ENCODE measurements at places on chromosomes 3 and 15.

- DNase-seq = no peak
Observed at GRCh38 chr3:136142592-136142991, 53.5 kb downstream of the MSL2 start.

DNA sequence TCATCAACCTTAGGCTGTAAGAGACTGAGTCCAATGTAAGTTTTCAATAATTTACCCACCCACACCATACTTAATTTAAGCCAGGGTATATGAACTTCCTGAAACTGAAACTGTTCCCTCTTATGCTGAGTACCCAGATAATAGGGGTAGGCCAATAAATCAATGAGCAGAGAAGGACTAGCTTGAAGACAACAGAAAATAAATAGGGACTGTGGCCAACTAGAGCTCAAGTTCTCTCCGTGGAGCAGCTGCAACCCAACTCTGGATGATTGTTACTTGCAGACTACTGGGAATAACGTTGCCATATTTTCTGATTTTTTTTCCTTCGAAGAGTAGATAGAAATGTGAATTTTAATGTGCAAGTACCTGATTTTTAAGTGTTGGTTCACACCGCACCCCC lies 128.0 kb downstream of the ATG7 start:
- DNase-seq = no peak

GRCh38 chr3:42019953-42020260 lies 58.0 kb upstream of the ULK4 start:
- DNase-seq = no peak

- no peak for DNase-seq
Observed at GRCh38 chr3:178129109-178129508, 407.1 kb upstream of the KCNMB2 start.

GRCh38 chr3:29486096-29486495 lies 205.2 kb downstream of the RBMS3 start:
- DNase-seq = no peak

DNA sequence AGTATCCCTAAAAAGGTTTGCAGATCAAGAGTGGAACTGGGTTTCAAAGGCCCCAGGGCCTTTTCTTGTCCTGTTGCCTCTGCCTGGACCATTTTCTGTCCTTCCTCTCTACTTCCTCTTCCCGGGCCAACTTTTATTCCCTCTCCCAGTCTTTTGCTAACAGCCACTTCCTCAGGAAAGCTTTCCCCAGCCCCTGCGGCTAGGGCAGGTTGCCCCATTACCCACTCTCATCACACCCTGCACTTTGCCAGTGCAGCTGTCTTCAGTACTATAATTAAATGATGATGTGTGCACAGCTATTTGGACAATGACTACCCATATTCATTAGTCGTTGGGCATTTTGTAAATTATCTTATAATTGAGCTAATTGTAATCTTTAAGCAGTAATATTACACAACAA lies 150.5 kb upstream of the THBS1 start:
- DNase-seq = no peak

GRCh38 chr15:74134387-74135027 lies 4.1 kb downstream of the ISLR2 start:
- no peak for DNase-seq

DNA sequence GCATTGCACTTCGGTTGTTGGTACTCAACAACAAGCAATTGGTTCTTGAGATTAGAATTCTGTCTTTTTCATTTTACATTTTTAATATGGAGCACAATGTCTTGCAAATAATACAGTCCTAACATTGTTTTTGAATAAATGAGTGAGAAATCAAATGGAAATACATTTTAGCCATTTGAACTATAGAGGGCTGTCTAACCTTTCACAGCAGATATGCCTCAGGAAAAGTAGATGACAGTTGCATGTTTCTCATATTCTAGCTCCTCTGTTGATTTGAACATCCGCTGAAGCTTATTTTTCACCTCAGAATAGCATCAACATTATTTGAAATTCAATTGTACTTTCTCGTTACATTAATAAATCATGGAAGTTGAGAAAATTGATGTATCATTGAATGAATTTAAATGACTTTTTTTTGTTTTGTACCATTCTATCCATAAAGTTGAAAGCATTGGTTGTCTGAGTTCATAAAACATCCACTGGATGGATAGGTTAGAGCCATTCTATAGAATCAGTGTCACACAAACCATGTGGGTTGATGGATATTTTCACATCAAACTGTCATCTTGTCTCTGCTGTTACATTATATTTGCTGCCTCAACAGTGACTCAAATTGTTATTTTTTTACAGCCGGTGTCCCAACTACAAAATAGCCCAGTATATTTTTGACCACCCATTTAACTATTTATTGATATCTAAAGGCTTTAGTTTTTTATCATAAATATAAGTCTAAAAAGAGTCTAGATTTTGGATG lies 928.3 kb downstream of the NSUN3 start:
- no peak for DNase-seq

- no peak for DNase-seq
Observed at GRCh38 chr3:138850151-138850550, 15.4 kb upstream of the PIK3CB start.

DNA sequence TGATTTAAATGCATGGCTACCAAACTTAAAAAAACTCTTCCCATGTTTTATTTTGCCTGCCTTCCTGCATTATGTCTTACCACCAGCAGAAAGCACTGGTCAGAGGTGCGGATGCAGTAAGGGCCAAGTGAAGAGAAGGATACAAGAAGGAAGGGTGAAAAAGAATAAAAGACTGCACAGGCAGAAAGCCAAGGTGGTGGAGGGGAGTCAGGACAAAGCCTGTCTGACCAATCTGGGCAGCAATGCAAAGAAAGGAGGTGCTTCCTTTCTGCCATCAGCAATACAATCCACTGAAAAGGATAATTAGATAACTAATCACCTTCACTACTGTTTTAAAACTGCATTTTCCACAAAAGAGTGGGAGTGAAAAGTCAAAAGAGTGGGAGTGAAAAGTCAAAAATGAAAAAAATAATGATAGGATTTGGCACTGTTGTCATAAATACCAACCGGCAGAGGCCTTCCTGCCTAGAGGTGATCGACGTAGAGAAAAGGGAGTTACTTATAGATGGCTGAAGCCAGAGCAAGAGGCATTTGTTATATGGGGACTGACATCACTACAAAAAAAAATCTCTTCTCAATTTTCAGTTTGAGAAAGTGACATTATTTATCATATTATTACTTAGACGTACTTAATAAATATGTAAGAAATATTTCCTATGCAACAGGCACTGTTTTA lies 385.3 kb downstream of the TBC1D5 start:
- no peak for DNase-seq

GRCh38 chr15:89385596-89386331 lies 51.1 kb upstream of the POLG start:
- DNase-seq = no peak

DNA sequence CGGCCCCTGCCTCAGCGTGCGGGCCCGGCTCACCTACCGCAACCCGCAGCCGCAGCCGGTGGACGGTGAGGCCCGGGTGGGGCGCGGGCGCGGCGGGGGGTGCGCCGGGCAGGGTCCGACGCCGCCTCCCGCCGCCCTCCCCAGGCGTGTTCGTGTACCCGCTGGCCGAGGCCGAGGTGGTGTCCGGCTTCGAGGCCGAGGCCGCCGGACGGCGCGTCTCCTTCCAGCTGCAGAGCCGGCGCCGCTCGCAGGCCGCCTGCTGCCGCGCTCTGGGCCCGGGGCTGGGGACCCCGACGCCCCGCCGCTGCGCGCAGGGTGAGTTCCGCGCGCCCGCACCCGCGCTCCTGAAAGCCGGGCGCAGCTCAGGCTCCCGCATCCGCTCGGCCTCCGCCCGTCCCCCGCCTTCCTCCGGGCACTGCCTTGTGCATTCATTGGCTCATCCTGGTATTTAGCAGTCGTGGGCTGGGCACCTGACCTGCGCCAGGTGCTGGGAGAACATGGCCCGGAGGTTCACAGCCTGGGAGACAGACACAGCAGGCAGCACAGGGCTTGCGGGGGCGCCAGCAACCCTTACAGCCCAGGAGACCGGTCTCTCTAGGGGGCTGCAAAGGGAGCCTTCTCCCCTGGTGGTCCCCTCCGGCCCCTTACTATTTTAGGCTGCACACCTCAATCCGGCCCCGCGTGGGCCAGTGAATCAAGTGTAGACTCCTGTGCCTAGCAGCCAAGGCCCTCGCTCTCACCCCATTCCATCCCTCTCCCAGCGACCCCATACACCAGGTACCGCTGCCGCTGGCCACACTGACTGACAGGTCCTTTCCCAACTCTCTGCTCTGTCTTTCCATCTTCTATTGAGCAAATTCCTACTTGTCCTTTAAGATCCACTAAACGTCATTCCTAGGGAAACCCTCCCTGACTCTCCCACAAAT lies 1.5 kb downstream of the VWA5B2 start:
- DNase-seq = no peak

- no peak for DNase-seq
Observed at GRCh38 chr15:61318301-61318700, 89.2 kb upstream of the RORA start.

GRCh38 chr3:174498638-174499037 lies 360.5 kb upstream of the NAALADL2 start:
- no peak for DNase-seq

DNA sequence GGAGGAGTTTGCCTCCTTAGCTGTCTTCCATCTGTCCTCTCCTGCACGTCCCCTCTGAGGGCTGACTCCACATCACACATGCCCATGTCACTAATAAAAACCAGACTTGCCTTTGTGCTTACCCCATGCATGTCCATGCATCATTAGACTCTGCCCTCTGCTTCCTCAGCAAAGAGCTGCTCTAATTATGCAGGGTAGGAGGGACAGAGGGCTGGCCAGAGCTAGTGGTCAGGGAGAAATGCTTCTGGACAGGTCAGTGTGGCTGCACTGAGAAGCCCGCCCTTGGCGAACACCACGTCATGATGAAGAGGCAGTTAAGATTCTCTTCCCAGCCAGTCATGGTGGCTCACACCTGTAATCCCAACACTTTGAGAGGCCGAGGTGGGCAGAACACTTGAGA lies 8.9 kb downstream of the CA12 start:
- DNase-seq = no peak

DNA sequence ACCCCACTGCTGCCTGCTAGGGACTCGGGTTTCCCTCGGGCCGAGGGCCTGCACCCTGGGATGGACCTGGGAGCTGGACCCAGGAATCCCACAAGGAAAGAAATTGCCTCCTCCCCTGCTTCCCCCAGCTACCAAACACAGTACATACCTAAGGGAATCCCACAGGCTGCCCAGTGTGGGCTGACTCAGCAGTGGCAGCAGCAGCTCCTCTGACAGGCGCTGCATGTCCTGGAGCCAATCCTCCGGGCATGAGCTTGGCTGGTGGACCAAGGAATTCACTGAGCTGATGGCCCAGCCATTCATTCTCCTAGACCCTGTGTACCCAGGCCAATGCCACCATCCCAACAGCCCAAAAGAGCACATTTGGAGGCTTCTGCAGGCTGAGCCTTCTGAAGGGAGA lies 9.5 kb upstream of the LTK start:
- DNase-seq = no peak

- no peak for DNase-seq
Observed at GRCh38 chr3:53695324-53695690, 150.9 kb downstream of the CHDH start.

DNA sequence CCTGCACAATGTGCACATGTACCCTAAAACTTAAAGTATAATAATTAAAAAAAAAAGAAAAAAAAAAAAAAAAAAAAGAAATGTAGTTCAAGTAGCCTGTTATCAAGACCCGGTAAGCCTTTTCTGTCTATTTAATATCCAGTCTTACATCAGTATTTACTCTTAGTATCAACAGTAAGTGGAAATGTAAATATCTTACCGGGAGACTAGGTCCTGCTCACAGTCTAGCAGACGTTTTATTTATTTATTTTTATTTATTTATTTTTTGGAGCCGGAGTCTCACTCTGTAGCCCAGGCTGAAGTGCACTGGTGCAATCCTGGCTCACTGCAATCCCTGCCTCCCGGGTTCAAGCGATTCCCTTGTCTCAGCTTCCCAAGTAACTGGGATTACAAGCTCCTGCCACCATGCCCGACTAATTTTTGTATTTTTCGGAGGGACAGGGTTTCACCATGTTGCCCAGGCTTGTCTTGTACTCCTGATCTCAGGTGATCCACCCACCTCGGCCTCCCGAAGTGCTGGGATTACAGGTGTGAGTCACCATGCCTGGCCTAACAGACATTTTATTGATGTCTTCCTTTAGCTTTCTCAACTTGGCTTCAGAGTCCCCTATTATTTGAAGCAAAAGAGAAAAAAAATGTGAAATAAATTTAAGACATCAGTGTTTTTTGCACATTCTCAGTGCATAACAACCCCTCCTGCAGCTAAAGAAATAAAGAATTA lies 19.9 kb downstream of the C2CD4B start:
- DNase-seq = no peak

DNA sequence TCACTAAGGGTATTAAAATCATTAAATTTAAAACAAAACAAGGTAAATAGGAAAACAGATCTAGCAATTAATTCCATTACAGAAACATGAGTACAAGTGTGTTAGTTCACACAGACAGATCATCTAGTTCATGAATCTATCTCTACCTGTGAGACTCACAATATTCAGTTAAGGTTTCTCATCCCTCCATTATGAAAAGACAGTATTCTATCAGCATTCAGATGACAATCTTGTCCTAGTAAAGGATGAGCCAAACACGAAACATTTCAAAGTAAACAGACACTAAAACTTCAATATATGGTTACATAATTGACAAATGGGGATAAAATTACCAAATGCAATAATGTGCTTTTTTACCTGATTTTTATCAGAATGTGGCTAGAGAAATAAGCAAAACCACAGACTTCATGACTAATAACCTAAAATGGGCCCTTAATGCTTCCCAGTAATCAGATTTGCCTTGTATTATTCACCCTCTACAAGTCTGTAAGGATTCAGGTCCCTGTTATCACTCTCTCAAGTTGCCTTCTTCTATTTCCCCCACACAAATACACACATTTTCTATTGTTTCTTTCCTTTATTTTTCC lies 126.8 kb downstream of the DLG1 start:
- DNase-seq = no peak

- no peak for DNase-seq
Observed at GRCh38 chr3:139104062-139104461, 59.4 kb upstream of the PRR23C start.

DNA sequence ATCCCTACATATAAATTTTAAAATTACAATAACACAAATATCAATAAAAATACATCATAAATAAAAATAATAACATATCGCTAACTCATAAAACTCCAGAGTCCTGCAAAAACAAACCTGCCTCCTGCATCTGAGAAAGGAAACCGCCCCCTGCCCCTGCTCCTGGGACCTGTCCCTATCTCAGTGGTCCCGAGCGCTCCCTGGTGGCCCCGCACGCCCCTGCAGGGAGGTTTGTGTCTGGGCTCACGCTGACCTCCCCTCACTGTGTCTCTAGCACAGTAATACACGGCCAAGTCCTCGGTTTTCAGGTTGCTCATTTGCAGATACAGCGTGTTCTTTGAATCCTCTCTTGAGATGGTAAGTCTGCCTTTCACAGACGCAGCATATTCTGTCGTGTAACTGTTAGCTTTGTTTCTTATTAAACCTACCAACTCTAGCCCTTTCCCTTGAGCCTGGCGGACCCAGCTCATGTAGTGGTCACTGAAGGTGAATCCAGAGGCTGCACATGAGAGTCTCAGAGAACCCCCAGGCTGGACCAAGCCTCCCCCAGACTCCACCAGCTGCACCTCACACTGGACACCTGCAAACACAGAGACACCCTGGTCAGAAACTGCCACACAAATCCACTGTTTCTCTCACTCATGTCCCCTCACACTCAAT lies 554.1 kb downstream of the GOLGA6L6 start:
- DNase-seq = no peak

GRCh38 chr3:55725681-55726500 lies 238.8 kb upstream of the WNT5A start:
- no peak for DNase-seq
